ENCODE measurements at places on chromosomes 6 and 20. TPM values are rescaled to one million over a fixed set of nuclear protein-coding genes. Genes with fewer than 3 reads are reported as not detected.

SNAP25 gene
- total RNA-seq: 0.67 TPM

PRSS16 gene
- not detected for total RNA-seq

PDE7B gene
- 24.5 TPM for total RNA-seq

NKAIN2 gene
- total RNA-seq: 0.20 TPM

B3GAT2 gene
- 0.07 TPM for total RNA-seq

ELOVL4 gene
- 0.12 TPM for total RNA-seq

MYO6 gene
- 5.5 TPM for total RNA-seq

LKAAEAR1 gene
- total RNA-seq: not detected

THBD gene
- total RNA-seq: 13.1 TPM

TMC2 gene
- total RNA-seq: 0.10 TPM

PRKN gene
- 23.1 TPM for total RNA-seq

STMND1 gene
- total RNA-seq: not detected

DLK2 gene
- 1.2 TPM for total RNA-seq

TMEM242 gene
- total RNA-seq: 19.4 TPM

ARMC12 gene
- not detected for total RNA-seq

KIFC1 gene
- 0.74 TPM for total RNA-seq

ARFRP1 gene
- 46.5 TPM for total RNA-seq

HLA-DRB5 gene
- total RNA-seq: 19.5 TPM

EFCAB8 gene
- total RNA-seq: not detected

TEAD3 gene
- 30.4 TPM for total RNA-seq

PTGIS gene
- total RNA-seq: 24.0 TPM

TSBP1 gene
- not detected for total RNA-seq

HLA-DQB1 gene
- 4.4 TPM for total RNA-seq

SLC32A1 gene
- total RNA-seq: not detected

RWDD2A gene
- 2.8 TPM for total RNA-seq

SAMD5 gene
- total RNA-seq: 0.67 TPM

ITCH gene
- 39.5 TPM for total RNA-seq

TRAPPC3L gene
- total RNA-seq: 0.40 TPM

MLN gene
- total RNA-seq: not detected
